Fibroblast of skin of left quadriceps (primary cell): ENCODE measurements at places on chromosomes 2 and 18.

GRCh38 chr2:24623535-24623934 lies 132.5 kb downstream of the NCOA1 start:
- no peak for DNase-seq

DNA sequence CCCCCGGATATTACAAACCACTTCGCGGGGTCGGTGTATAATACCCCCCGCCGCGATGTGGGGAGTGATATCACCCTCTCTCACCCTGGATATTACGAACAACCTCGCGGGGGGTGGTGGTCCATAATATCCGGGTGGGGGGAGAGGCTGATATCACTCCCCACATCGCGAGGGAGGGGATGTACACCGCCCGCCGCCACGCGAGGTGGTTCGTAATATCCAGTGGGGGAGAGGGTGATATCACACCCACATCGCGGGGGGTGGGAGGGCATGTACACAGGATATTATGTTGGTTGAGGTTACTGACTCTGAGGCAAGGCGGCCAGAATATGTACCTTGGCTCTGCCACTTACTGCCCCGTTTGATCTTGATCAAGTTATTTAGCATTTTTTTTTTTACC lies 14.8 kb upstream of the CWC22 start:
- no peak for DNase-seq

DNA sequence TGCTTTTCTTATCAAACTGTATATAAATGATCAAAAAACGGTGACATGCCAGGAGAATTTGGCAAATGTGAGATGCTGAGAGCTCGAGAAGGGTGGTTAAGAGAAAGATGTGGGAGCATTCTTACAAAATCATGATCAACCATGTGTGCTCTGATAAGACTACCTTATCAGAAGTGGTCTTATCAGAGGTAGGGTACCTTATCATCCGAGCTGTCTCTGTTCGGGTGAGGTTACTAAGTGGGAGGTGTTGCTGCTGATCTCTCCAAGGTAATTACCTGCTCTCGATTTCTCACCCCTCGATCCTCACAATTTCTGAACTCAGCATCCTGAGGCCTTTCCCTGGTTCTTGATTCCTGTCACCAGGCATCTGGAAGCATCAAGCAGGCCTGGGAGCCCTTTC lies 813.0 kb upstream of the ID2 start:
- no peak for DNase-seq

DNA sequence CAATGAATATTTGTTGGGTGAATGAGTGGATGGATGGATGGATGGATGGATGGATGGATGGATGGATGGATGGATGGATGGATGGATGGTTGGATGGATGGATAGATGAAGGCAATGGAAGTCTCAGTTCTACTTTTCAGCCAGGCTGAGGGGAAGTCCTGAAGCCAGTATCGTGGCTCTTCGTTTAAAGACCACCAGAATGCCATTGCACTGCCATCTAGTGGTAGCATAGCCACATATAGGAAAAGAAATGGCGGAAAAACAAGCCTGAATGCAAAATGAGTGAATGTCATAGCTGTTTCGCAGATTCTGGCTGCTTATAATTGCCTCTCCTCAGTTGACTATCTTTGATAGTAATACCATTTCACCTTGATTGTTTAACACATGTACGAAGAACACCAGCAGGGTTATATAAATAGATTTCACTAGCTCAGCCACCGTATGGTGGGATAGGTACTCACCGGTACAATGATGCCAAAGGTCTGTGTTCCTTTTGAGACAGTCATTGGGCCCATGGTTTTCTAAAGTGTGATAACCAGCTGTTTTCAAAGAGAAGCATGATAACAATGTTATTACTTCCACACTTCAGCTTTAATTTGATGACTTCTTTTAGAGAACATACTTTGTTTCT lies 62.3 kb upstream of the GREB1L start:
- DNase-seq = peak; percentile 49

GRCh38 chr2:31398881-31399280 lies 15.7 kb downstream of the XDH start:
- no peak for DNase-seq

DNA sequence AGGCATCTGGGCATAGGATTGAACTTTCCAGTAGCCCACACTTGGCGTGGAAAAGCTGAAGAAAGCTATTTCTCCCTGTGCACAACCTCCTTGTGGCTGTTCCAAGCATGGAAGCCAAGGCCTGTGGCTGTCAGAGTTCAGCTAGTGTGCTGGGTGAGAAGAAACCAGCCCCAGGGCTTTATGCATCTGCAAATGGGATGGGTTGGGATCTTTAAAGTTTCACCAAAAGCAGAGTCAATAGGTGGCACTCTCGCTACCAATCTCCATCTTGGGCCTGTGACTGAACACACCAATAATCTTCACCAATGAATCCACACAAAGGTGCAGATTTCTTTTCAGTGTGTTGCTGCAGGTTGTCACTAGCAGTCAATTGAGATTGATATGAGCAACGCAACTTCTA lies 542.8 kb downstream of the NRXN1 start:
- no peak for DNase-seq

- DNase-seq = no peak
Observed at GRCh38 chr2:127160676-127161075, 53.7 kb upstream of the BIN1 start.

GRCh38 chr18:48061781-48062570 lies 131.5 kb upstream of the SMAD2 start:
- no peak for DNase-seq

DNA sequence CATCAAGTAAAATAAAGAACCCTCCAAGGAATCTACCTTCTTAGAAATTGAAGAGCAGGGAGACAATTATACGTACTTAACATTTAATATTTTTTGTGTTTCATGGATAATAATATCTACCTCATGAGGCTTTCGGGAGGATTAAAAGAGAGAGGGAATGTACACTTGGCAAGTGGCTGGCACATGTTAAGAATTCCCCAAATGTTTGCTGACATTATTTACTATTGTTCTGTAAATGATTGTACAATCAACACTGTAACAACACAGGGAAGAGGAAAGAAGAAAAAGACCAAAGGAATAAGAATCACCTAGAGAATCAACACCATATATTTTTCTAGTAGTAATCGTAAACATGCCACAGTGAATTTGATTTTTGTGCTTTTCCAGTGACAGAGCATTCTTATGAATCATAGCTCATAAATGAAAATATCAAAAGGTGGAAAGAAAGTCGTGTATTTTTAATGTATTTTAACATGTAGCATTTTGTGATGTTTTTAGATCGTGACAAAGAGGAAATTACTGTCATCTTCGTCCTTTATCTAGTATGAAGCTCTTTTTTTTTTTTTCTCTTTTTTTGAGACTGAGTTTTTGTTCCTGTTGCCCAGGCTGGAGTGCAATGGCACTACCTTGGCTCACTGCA lies 67.3 kb downstream of the B3GNT2 start:
- no peak for DNase-seq

DNA sequence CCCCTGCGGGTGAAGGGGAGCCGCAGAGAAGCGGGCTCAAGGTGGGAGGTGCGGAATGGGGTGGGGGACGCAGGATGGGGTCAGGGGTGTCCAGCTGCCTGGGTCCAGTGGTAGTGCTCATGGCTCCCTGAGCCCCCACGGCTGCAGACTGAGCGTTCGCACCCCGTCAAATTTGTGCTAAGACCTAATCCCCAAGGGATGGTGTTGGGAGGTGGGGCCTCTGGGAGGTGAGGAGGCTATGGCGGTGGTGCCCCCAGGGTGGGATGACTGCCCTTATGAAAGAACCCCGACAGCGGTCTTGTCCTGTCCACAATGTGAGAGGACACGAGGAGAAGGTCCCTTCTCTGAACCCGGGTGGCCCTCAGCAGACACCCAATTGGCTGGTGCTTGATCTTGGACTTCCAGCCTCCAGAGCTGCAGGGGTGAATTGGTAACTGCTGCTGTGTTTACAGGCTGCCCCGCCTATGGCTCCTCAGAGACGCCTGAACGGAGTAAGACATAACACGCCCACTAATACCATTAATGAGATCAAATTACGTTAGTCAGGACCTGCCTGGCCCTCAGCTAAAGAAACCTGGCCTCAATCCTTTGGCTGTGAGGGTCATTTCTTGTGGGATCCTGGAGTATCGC lies 42.6 kb downstream of the PXDN start:
- no peak for DNase-seq

DNA sequence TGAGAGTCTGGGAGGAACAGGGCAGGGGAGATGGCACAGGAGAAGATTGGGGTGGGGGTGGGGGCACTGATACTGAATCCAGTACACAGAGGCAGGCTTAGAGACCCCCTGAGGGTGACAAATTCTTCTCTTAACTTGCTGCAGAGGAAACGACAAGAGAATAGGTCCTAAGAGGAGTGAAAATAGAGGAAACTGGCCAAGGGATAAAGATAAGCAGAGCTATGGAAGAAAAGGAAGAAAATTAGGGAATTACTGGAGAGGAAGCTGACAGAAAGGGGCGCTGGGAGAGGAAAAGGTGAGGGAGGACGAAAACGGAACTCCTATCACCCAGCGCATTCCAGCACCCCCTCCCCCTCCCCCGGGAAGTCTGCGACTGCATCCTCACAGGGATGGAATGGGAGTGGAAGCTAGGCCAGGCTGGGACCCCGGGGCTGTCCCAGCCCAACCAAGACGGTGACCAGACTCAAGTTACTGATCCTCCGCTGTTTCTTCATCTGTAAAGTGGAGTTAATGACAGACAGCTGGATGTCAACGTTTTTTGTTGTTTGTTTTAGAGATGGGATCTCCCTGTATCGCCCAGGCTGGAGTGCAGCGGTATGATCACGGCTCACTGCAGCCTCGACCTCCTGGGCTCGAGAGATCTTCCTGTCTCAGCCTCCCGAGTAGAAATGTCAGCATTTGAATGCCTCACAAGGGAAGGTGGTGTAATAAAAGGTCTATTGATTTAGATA lies 2.6 kb upstream of the EMX1 start:
- DNase-seq = no peak

GRCh38 chr18:48666613-48667012 lies 127.8 kb downstream of the CTIF start:
- DNase-seq = no peak

- DNase-seq = peak; percentile 43
Observed at GRCh38 chr18:34650121-34650545, 60.0 kb upstream of the DTNA start.

- peak; percentile 87 for DNase-seq
Observed at GRCh38 chr2:217338306-217338916, 478.5 kb upstream of the TNP1 start.

DNA sequence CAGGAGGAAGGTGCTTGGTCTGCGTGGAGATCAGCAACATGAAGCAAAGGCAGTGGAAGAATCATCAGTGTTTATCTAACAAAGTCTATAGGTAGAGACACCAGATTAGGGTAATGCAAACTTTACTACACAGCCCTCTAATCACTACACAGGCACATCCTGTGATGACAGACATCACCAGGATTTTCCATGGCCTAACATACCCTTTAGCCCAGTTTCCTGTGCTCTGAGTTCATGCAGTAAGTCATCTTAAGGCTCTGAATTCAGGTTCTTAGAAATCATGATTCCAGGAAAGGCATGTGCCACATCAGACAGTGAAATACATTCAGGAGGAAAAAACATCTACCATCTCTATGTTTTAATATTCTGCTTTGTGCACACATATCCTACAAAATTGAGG lies 708.5 kb upstream of the SLC8A1 start:
- DNase-seq = no peak

DNA sequence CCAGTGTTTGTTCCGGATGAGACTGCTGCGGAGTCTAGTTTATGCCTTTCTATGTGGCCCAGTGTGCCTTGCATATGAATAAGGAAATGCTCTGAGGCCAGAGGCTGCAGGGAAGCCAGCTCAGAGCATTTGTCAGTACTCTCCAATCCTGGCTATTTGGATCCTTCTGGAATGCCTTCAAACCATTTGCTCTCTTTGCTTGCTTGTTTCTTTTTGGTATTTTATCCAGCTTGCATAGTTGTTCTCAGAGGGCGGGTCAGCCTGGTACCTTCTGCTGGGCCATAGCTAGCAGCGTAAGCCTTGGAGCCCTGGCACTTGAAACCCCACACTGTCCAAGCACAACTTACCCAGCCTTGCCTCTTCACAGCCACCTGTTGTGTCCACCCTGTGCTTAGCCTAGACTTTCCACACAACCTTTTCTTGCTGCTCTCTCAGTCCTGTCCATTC lies 20.5 kb downstream of the CENPO start:
- no peak for DNase-seq

- no peak for DNase-seq
Observed at GRCh38 chr2:96771796-96772618, 11.3 kb downstream of the CNNM4 start.

DNA sequence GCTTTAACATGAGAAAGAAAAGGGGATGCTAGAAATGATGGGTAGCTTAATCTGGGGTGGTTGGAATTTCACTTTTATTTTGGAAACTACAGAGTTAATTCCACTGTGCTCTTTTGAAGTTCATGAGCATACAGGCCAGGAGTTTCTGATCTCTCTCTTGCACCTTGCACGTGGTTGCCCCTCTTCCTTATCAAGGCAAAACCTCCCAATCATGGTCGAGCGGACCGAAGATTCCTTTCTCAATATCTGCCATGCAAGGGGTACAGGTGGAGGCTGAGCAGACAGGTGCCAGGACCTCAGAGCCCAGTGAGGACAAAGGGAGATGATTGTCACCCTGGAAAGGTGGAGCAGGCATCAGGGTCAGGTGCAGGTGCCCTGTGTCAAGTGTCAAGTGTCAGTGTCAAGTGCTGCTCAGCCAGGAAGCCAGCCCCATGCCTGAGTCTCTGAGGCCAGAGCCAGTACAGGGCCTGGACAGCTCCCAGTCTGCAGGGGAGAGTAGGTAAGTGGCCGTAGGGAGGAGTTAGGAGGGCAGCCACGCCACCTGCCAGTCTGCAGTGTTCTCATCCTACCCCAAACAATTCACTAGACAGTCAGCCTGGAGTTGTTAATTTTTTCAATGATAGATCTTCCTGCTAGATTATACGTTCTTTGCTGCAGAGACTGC lies 42.2 kb downstream of the LPIN1 start:
- no peak for DNase-seq

DNA sequence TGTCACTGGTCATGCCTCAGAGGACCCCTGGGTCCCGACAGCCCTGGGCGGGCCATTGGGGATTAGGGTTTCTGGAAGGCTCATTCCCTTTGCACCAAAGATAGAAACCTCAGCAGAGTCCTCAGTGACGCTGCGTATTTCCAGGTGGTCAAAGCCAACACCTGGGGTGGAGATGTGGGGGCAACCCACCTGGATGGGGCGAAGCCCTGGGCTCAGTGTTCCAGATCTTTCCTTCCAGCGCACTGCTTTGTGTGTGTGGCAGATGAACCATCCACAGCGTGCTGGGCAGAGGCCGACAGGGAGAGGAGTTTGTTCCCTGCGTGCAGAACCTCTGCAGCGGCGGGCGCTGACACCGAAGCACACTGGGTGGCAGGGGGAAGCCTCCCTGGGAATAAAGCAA lies 143.9 kb downstream of the CTIF start:
- no peak for DNase-seq

GRCh38 chr2:167215595-167215994 lies 327.3 kb downstream of the XIRP2 start:
- DNase-seq = no peak

- DNase-seq = no peak
Observed at GRCh38 chr2:70807102-70807827, 13.1 kb downstream of the CLEC4F start.
